ENCODE measurements at places on chromosomes 4 and X. TPM values are rescaled to one million over a fixed set of nuclear protein-coding genes. Genes with fewer than 3 reads are reported as not detected.

The RAB9B gene
- under 0.01 TPM for total RNA-seq

The TAF7L gene
- not detected for total RNA-seq

The SUPT20HL1 gene
- total RNA-seq, result not detected

The SHROOM2 gene
- total RNA-seq, result 27.3 TPM

The MAGEE1 gene
- 1.3 TPM for total RNA-seq

Data from RPMI7951 (cell line).